Activated CD4-positive, alpha-beta T cell treated with anti-CD3 and anti-CD28 coated beads for 36 hours (primary cell): ENCODE measurements at places on chromosomes 7 and 10.

- peak; percentile 4 for DNase-seq
Measured at GRCh38 chr7:464454-465401, 54.9 kb downstream of the PDGFA start.

DNA sequence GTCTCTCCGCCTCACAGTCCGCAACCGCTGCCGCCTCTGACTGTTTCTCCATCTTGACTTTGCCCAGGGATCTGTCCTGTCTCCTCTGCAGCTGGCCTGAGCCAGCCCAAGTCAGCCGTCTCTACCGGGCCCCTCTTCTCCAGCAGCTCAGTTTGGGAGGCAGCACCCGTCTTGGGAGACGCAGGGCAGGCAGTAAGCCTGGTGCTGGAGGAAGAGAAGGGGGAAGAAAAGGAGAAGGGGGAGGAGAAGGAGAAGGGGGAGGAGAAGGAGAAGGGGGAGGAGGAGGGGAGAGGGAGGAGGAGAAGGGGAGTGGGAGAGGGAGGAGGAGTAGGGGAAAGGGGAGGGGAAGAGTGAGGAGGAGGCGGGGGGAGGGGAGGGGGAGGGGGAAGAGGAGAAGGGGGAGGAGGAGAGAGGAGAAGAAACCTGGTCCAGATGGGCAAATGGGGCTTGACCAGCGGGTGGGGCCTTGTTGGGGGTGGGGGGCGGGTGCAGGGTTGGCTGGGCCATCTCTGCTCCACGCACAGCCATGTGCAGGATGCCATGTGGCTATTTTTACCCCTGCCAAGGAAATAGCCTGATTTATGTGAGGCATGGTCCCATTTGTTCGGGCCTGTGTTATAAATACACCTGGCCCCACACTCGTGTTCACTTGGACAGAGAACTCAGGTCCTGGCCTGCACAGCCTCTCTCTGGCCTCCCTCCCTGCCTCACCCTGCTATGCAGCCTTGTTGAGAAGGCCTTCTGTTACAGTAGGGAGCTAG is 35.9 kb upstream of the FZD9 start:
- DNase-seq: no peak

DNA sequence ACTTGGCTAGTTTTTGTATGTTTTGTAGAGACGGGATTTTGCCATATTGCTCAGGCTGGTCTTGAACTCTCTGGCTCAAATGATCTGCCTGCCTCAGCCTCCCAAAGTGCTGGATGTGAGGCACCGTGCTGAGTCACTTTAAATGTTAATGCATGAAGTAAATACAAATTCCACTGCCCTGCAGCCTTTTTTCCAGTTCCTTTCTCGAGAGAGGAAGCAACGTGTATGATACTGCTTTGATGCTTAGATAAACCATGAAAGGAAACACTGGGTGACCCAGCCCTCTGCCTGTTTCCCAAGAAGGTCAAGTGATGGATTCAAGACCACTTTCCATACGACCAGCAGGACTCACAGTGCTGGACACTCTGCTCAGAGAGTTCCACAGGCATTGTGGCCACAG is 11.3 kb upstream of the MRPS24 start:
- DNase-seq: no peak

DNA sequence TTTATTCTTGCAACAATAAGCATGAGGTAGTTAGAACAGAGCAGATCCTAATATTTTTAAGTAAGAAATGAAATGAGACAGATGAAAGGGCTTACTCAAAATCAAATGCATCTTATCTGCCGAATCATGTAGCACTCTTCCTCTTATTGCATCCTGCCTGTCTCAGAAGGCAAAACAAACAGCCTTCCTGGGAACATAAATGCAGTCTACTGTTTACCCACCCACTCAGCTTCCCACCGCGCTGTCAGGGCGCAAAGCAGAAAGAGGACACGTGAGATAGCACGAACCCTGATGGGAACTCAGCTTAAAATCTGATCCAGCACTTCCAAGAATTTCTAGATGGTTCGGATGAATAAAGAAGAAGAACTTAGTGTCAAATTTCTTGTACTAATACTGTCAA is 114.4 kb upstream of the CDK1 start:
- no peak for DNase-seq

DNA sequence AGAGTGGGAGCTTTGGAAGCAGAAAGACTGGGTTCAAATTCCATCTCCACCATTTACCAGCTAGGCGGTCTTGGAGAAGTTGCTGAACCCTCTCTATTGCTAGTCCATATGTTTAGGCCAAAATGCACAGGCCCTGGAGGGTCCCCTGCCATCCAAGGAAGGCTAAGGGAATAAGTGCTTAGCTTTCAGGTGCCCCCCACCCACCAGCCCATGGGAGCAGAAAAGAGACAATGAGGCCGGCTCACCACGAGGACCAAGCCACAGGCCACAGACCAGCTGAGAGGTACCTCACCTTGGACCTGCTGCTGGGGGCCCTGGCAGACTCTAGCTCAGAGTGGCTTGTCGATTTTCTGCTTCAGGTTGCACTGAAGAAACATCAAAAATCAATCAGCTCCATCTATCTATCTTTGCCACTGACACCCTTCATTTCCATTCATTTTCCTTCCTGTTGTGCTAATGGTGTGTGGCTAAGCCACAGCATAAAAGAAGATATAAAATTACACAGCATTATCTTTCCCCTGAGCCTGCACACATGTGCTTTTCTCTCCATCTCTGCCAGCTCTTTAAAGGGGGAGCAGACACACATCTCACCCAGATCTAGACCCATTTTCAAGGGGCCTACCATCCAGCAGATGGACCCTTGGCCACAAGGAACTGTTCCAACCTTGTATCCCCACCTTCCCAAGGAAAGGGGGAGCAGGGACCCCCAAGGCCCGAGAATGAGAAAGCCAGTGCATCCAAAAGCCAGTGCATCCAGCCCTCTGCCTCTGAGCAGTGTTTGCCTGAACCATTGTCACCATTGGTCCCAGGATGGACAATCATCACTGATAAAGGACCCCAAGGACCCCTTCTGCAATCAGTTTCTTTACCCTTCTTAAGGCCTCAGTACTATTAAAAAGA is 65.4 kb downstream of the GRID1 start:
- DNase-seq: no peak
